ENCODE measurements at places on chromosomes 6 and 20.

GRCh38 chr20:57476084-57476526 lies 48.8 kb downstream of the CTCFL start:
- DNase-seq = no peak

- DNase-seq = no peak
Observed at GRCh38 chr6:151325075-151326050, 66.0 kb downstream of the ZBTB2 start.

- no peak for DNase-seq
Observed at GRCh38 chr6:107275330-107275865, 160.1 kb upstream of the BEND3 start.

GRCh38 chr20:22466447-22467171 lies 117.8 kb downstream of the FOXA2 start:
- no peak for DNase-seq

- no peak for DNase-seq
Observed at GRCh38 chr6:83518816-83519480, 6.6 kb downstream of the PRSS35 start.

GRCh38 chr6:44431118-44431725 lies 43.7 kb downstream of the CDC5L start:
- DNase-seq = no peak

DNA sequence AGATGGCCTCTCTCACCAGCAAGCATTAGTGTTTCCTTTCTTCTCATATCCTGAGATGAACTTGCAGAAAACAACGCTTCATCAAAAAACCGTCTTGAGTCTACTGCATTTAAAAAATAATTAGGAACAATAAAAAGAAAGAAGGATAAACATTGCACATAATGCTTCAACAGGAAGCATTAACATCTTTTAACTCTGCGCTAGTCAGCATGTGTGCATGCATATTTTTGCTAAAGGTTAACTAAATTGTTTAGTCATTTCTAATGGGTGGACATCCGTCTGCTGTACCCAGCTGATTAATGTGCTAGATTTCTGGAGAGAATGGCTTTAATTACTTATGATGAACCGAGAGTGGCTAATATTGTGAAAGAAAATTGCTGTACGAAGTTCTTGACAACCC lies 349.3 kb downstream of the SOX4 start:
- no peak for DNase-seq

DNA sequence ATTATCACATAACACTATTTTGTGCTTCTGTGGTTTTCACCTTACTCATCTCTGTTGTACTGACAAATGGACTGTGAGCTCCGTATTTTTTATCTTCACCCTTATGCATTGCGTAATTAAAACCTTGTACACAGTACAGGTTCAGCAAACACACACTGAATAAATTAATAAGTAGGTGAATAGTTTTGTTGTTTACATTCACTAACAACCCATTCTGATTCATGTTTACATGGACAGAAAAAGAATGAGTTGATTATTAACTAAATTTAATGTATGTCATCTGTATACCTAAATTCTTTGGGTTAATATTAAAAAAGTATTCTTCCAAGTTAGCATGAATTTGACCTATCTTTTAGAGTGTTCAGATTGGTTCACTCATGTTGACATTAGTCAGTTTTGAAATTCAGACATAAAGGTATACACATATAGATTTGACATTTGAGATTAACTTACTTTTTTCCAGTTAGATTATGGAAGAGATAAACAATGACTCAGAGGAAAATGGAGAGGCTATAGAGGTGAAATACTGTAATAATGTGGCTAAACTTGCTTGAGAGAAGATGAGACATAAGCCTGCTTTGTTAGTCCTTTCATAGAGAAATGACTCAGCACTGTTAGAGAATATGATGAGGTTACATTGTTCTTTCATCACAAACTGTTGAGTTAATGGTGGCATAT lies 541.7 kb upstream of the FLRT3 start:
- no peak for DNase-seq

GRCh38 chr6:31567531-31568370 lies 4.3 kb upstream of the LTA start:
- DNase-seq = no peak

DNA sequence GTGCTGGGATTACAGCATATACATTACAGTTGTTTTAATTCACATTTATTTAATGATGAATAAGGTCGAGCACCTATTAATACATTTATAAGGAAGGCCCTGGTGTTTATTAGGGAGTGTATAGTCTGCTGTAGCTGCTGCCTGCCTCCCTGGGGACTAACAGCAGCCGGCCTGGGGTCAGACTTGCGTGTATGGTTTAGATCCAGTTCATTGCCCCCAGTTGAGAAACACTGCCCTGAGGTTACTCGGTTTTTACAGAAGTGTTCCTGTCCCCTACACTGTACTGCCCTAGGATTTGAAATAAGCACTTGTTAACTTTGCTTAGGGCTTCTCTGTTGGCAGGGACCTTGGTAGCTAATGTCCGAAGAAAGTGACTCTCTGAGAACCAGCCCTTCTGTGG lies 4.0 kb downstream of the TTPAL start:
- DNase-seq = no peak

DNA sequence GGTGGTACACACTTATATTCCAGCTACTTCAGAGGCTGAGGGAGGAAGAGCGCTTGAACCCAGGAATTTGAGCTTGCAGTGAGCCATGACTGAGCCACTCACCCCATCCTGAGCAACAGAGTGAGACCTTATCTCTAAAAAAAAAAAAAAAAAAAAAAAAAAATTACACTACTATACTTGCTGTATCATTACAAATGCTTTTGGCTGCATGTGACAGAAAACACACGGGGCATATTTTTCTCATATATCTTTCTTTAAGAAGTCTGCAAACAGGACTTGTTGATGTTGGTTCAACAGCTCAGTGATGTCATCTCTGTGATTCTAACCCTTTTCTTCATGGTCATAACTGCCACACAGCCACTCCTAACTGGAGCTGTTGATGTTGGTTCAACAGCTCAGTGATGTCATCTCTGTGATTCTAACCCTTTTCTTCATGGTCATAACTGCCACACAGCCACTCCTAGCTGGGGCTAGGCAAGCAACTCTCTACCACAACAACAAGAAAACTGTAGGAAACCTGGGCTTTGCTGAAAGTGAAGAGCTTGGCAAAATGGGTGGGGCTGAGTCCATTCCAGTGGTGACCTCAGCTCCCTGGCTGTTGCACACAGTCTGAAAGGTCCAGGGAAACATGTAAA lies 19.8 kb downstream of the MTFR2 start:
- no peak for DNase-seq

DNA sequence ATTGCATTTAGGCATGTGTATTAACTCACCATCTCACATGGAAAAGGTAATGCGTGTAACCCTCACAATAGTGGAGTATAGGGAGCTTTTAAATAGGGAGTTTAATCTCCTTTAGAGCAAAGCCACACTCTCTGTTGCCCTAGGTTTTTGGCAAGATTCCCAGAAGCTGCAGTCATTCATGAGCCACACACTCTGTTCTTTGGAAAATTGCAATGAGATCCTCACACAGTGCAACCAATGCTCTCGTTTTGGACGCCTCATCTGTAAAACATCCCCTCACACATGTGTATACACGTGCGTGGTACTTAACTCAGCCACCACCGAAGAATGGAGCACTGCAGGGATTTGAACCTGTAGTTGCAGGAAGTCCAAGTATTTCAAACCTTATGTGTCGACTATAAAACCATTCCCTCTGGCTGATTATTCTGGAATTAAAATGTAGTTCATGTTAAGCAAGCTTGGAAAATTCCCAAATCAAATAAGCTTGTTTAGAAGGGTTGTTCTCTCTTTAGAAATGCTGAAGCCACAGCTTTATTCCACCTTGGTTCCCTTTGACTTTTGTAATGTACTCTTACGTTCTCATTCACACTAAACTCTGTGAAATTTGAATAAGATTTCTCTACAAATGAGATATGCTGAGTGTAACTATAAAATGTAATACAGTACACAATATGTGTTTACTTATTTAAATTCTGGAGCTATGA lies 489.8 kb upstream of the MANEA start:
- no peak for DNase-seq

- DNase-seq = no peak
Observed at GRCh38 chr6:6826095-6826901, 237.8 kb downstream of the LY86 start.

DNA sequence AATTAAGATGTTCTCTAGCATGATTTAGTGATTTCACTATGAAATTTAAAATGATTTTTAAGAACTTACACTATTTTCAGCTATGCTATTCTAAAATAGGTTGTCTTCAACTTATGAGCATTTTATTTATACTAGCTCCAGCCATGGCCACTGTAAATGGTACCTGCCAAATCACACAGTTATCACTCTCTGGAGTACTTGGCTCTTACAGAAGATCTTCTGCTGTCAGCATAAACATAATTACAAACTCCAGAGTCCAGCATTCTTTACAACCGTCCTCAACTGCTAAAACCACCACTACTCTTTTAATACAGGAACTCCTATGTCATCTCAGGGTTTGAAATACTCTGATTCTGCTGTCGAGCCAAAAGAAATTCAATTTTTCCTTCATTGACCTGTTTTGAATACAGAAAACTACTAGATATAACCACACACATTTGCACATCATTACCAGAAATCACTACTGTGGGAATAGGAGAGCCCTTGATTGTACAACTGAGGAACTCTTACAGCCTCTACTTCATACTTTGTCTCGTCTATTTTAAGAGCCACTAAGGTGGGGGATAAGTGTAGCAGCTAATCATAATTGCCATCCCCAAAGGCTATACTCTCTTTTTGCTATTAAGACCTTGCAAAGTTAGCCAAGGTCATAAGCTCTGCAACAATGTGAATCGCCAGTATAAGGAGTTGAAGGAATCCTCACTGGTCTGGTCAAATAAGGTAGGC lies 93.7 kb downstream of the PHIP start:
- DNase-seq = no peak

DNA sequence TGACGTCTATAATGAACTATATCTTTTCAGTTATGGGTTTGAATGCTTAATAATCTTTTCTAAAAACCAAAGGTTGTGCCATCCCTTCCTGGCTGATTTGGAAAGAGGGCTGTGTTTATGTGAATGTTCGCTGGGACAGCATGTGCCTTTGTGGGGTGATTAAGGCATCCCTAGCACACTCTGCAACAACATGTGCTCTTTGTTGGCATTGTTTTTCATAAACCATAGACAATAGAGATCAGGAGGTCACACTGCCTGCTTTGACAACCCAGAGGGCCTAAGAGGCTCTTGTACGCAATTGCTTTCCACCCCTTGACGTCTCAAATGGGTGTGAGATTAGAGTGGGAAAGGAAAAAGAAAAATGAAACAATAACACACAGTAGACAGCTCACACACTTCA lies 116.0 kb downstream of the LRRC1 start:
- DNase-seq = no peak

DNA sequence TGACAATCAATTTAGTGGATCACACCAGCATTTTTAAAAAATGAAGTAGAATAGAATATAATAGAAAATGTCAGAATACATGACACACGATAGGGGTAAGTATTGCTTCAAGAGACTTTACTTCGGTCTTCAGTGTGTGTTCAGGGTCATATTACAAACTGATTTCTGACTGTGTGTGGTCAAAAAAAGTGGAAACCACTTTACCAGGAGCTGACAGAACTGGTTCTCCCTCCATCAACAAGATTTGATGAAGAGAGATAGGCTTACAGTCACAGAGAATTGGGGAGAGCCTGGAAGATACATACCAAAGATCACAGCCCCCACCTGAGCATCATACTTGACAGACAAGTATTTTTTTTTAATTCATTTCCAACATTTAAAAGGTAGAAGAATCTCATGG lies 21.7 kb downstream of the ARMC2 start:
- DNase-seq = no peak
